ENCODE measurements at places on chromosomes 12 and 14.
A peak's percentile ranks its signal among the peaks of the same experiment; 100 is the strongest.

GRCh38 chr14:89587136-89587420 lies 170.0 kb upstream of the FOXN3 start:
- no peak for DNase-seq

- DNase-seq, result no peak
These were observed 2.2 kb downstream of the CALM1 start for GRCh38 chr14:90398841-90399540.

DNA sequence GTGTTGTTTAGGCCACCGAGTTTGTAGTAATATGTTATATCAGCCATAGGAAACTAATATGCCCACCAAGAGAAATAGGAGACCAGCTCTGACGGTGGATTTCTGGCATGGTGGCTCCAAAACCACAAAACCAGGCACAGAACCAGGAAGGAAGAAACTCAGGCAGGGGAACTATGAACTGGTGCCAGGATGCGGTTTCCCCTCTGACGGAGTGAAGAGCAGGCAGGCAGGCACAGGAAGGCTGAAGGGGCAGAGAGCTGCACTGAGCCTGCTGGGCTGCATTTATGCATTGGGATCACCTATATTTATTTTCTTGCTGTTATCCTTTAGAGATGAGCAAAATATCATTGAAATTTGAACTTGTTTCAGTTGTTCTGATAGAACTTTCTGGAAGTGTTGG lies 479.4 kb downstream of the VRK1 start:
- no peak for DNase-seq

GRCh38 chr14:36505892-36506731 lies 13.9 kb downstream of the NKX2-1 start:
- DNase-seq, result no peak

DNA sequence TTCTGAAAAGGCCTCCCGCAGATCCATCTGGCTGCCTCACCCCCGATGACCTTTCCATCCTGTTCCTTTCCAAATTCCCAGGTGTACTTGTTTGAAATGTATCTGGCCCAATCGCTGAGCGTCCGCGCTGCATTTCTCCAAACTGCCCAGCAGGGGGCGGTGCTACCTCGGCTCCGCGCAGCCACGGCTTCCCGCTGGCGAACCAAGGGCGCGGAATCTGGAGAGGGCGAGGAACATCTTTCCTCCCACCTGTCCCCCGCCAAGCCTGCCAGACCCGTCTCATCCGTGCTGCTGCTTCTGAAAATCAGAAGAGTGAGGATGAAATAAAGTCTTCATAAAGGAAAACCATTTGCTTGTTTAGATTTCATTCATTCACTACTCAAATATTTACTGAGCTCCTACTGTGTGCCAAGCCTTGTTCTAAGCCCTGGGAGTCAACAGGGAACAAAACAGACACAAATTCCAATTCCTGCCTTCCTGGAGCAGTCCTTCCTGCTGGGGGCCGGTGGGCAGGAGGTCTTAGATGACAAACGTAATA lies 16.8 kb upstream of the MYL2 start:
- peak; percentile 21 for DNase-seq
